Activated naive CD4-positive, alpha-beta T cell treated with anti-CD3 and anti-CD28 coated beads for 36 hours (primary cell): ENCODE measurements at places on chromosomes 5 and 9. TPM values are rescaled to one million over a fixed set of nuclear protein-coding genes. Genes with fewer than 3 reads are reported as not detected.

DNA sequence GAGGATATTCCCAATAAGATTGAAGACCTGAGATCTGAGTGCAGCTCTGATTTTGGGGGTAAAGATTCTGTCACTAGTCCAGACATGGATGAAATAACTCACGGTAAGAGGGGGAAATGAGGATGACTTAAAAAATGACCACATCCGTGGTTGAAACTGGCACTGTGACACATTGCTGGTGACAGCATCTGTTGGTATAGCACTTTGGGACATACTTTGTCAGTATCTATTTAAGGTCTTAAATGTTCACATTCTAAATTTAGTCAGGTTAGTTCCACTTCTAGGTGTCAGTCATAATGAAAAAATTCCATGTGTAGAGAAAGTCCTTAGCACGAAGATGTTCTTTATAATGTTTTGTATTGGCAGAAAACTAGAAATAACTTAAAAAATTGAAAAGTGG is 70.9 kb downstream of the GAPVD1 start:
- peak; percentile 71 for DNase-seq

- peak; percentile 48 for DNase-seq
Measured at GRCh38 chr9:125889476-125890419, 142.6 kb downstream of the PBX3 start.

GRCh38 chr5:114360816-114361723 is 800 bp upstream of the KCNN2 start:
- no peak for DNase-seq

- DNase-seq: no peak
Measured at GRCh38 chr5:39399135-39400036, 25.4 kb downstream of the DAB2 start.

DNA sequence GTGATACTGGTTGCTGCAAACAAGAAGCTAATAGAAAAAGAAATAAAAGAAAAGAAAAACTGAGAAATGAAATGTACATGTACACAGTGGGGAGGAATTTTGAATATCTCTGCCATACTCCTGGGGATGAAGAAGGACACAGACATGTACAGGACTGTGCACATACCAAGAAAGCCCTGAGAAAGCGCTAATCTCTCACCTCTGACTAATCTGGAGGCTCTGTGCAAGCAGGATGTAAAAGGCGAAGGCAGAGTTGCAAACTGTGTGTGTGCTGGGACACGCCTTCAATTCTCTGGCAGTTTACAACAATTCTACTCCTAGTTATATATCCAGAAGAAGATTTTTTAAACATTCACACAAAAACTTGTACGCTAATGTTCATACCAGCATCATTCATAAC is 211.4 kb downstream of the KIAA0825 start:
- DNase-seq: no peak

DNA sequence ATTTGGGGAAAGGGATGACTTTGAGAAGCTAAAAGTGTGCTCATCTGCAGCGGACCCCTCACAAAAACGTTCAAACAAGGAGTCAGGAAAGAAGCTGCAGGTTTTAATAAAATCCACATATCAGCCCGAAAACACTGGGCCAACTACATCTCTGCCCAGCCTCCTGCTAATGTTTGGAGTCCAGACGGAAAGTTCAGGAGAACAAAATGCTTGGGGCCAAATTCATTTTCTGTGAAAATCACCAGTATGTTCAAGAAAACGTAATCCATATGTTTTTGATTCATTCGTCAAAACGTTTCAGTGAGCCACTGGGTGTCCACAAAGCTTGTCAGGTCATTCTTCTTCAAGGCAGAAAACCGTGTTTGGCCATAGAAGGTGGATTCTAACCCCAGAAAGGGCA is 87.5 kb upstream of the GAS1 start:
- no peak for DNase-seq

DNA sequence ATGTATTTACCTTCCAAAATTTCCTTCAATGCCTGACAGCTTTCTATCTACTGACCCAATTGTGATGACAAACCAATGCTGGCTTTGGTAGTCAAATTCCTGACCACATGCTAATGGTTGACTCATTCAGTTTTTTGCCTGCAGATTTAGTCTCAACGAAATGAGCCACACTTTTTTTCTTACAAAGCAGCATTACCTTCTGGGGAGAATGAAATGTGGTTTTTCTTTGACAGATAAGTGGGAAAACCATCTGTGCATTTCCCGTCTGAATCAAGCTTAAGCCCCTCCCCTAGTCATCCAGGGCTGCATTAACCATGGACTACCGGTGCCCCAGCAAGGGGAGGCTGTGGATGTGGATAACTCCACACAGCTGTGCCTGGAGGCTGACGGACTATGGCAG is 99.6 kb upstream of the TAF11L2 start:
- no peak for DNase-seq

Gene LRRC19
- not detected for total RNA-seq

GRCh38 chr5:112125903-112126302 is 293.2 kb downstream of the EPB41L4A start:
- DNase-seq: no peak

Gene ECSCR
- 0.81 TPM for total RNA-seq

DNA sequence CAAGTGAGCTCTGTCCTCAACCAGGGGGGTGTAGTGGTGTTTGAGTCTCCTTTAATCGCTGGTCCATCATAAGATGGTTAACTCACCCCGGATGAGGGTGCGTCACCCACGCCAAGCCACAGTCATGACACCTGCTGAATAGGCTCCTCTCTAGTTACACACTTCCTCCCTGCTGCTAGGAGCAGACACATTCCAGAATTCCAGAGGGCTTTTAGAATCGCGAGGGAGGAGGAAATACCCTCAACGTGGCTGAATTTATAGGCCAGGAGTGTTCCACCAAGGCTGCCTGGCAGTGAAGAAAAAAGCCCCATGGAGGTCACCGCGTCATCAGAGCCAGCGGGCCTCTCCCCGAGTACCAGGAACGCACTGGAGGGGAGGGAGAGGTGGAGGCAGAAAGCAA is 5.1 kb downstream of the GLRX start:
- peak; percentile 61 for DNase-seq

Gene FOXD4
- total RNA-seq: not detected

DNA sequence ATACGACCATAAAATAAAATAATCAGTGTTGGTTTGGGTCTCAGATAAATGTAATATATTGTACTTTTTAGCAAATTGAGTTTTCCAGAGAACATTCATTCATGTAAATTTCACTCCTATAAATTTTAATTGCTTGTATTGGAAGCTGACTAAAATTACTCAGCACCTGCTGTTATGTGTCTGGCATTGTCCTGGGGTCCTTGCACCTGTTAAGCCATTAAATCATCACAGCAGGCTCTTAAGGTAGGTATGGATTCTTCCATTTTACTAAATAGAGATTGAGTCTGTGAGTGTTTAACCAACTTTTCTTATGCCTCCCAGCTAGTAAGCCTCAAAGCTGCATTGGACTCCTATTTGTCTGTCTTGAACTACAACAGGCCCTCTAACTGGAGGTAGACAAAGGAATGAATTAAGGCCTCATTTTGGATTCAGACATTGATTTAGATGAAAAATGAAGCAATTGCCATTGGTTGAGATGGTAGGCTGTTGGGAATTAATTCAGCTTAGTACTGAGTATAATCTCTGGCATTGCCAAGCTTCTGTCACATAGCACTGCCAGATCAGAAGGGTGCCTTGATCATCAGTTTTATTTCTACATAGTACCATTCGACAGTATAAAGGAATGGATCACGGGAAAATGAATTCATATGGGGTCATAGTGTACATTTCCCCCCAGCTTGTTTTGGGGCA is 78.9 kb downstream of the PARP8 start:
- DNase-seq: no peak

GRCh38 chr5:149724130-149724840 is 5.8 kb upstream of the PPARGC1B start:
- DNase-seq: peak; percentile 25

DNA sequence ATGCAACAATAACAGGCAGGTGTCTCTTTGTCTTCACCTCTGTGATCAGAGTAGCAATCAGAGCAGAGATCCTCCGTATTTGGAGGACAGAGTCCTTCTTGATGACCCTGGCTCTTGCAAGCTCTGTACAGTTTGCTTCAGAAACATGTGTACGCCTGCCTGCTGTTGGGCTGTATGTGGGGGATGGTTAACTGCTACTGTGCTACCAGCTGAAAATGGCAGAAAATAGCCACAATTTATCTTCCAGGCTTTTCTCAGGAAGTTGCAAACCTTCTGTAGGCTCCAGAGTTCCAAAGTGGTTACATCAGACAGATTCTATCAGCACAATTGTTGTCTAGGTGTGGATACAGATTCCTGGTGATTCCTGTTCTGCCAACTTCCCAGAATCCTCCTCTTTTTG is 35.5 kb downstream of the DDX46 start:
- DNase-seq: no peak

DNA sequence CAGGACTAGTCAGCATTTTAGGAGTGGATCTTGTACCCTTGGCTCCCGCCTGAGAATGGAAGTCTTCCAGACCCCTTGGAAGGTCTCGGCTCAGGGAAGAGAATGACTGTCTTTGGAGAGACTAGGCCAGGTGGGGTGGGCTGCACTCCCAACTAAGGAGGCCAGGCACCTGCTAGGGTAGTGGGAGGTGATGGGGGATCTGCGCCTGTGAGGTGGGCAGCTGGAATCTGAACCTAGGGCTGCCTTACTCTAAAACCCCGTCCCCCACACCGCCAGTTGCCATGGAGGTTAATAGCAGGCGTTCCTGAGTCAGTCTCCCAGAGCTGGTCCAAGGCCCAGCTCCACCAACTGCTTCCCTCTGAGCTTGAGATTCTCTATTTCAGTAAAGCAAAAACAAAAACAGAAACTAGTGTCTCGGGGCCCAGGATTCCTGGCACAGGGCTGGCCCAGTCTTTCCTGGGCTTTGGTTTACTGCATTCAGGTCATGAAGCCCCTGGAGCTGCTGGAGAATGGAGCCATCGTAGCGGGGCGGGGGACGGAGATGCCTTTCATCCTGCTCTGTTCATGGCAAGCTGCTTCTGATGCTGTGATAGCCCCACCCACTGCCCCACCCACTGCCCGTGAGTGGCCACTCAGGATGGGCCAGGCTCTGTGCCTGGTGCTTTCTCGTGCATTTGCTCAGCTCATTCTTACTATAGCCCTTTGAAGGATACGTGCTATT is 57.5 kb downstream of the DAB2IP start:
- DNase-seq: no peak

Gene CNTNAP3
- not detected for total RNA-seq

GRCh38 chr9:107918749-107919148 is 429.2 kb upstream of the KLF4 start:
- DNase-seq: no peak

GRCh38 chr5:157571357-157571827 is 4.2 kb downstream of the ADAM19 start:
- DNase-seq: peak; percentile 14

DNA sequence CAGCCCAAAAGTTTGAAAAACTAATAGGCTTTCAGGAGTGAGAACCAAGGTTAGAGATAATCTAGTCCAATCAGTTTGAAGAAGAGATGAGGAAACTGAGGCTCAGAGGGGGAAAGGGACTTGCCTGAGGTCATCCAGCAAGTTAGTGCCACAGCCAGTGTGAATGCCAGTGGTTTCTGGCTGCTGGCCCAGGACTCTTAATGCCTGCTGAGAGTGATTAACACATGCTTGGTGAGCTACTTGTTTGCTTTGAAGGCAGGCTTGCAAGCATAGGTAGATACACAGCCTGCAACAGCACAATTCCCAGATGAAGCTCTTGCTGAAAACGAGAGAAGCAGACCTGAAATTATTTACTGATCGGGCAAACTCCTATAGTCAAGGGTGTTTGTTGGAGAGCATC is 591.6 kb upstream of the SGCD start:
- DNase-seq: no peak

Gene GKAP1
- 4.4 TPM for total RNA-seq

DNA sequence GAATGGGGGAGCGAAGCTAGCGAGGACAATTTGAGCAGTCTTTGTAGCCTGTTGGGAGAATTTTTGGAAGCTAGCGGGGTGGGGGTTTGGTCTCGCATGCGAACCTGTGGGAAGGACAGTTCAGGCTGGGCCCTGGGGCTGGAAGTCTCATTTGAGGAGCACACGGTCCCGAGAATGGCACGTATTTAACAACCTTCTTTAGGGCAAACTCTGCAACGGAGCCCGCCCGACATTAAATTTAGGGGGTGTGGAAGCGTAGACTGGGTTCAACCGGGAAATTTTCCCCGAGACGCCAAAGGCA is 35.2 kb upstream of the NFIB start:
- no peak for DNase-seq

DNA sequence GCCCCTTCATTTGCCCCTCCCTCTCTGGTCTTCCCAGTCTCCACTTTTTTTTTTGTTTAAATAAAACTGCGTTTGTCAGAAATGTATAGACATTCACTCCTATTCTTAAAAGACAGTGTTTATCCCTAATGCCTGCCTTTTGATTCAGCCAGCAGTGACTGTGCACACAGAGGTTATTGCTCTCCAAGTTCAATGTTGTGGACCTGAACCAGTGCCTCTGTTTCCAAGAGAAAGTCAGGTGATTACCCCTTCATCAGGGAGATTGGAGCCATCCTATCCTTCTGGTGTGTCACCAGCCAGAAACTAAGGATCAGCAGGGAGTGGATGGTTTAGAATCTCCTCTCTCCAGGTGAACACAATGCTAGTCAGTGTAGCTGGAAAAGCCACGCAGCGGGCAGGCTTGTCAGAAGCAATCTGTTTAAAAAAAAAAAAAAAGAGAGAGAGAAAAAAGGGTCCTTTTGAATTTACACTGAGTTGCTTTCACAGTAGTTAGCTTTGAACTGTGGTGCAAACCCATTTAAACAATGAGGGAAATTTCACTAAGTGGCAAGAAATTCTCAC is 167.5 kb upstream of the DMRT1 start:
- no peak for DNase-seq

GRCh38 chr5:14413331-14413750 is 168.3 kb upstream of the OTULINL start:
- DNase-seq: peak; percentile 75

- DNase-seq: no peak
Measured at GRCh38 chr5:178245389-178245788, 12.8 kb upstream of the PHYKPL start.

DNA sequence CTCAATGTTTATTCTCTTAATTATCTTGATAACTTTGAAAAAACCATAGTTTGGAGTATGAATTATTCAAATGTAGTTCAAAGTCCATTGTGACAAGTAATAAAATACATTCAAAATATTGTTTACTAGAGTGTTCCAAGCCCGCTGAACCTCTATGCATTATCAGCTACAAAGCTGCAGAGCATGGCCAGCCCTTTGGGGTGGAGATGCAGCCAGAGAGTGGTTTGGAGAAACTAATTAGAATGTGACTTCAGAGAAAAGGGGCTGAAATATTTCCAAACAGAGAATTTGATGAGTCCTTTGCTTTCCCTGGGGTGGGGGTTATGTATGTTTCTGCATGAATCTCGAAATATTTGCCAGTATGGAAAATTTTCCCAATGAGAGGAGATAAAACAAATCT is 211.3 kb downstream of the NTRK2 start:
- no peak for DNase-seq

- no peak for DNase-seq
Measured at GRCh38 chr9:31702957-31703356, 681.5 kb upstream of the ACO1 start.

- no peak for DNase-seq
Measured at GRCh38 chr9:85927076-85927475, 13.9 kb upstream of the NAA35 start.
